ENCODE measurements at places on chromosomes 12 and 14.

- DNase-seq, result no peak
These were observed 31.2 kb downstream of the SRGAP1 start for GRCh38 chr12:63875703-63876102.

- no peak for DNase-seq
These were observed 69.0 kb upstream of the GPHB5 start for GRCh38 chr14:63387711-63388110.

GRCh38 chr12:3127832-3128231 lies 50.7 kb downstream of the TSPAN9 start:
- DNase-seq, result no peak

DNA sequence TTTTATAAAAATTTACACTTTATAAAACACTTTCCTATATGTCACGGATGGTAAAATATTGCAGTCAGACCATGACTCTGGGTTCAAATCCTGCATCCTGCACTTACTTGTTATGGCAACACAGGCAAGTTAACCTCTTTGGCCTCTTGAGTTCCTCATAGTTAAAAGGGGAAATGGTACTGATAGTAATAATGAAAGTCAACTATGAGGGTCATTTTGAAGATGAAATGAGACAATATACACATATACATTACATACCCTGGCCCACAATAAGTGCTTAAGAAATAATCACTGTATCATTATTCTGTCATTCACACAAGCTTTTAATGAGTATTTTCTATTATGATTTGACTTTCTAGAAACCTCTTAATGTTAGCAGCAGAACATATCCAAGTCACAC lies 64.4 kb downstream of the C12orf42 start:
- no peak for DNase-seq

GRCh38 chr14:61587081-61587713 lies 108.1 kb upstream of the HIF1A start:
- no peak for DNase-seq

DNA sequence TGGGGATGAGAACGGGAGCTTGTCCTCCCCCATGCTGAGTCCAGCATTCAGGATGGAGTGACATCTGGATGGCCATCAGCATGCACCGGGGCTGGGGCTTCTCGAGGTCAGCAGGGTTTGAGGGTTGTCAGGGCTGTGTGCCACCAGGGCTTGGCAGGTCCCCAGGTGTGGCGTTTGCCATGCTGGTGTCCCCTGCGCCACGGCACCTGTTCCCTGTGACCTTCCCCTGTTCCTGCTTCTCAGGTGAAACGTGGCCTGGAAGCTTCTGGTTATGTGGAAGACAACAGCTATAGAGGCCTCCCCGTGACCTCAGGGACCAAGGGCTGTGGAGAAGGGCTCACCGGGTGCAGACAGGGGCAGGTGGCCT lies 152.4 kb downstream of the KIF26A start:
- no peak for DNase-seq

GRCh38 chr14:105064721-105065143 lies 498 bp downstream of the GPR132 start:
- DNase-seq, result no peak

DNA sequence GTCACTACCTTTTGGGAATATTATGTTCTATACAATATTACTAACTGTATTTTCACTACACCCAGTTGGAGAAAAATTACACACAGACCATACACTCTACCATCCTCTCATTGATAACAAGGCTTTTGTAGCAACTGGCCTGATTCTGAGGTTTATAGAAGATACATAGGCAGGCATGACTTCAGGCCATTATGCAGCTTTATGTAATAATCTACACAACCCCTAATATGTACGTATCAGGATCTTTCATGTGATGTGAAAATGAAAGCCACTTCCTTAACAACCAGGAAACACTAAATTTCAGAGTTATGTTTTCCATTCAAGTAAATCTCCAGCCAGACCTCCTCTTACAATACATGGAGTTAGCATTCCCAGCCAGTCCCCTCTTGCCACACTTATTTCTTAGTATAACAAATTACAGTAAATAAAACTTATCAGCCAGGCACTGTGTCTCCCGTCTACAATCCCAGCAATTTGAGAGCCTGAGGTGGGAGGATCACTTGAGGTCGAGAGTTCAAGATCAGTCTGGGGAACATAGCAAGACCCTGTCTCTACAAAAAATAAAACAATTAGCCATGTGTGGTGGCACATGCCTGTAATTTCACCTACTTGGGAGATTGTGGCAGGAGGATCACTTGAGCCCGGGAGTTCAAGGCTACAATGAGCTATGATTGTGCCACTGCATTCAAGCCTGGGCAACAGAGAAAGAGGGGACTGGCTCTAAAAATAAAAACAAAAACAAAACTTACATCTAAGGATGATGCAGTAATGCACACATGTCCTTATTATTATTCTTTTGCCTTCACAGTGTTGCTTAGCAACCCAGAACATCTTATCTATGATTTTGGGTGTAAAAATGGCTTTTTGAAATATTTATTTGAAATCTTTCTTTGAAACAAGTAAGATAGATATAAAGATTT lies 10.4 kb upstream of the OSBPL8 start:
- DNase-seq, result no peak

- DNase-seq, result no peak
These were observed 13.0 kb downstream of the ATG14 start for GRCh38 chr14:55398679-55399078.
